Smooth muscle cell of the brain vasculature (primary cell): ENCODE measurements at places on chromosomes 4 and X.
A peak's percentile ranks its signal among the peaks of the same experiment; 100 is the strongest.

- no peak for DNase-seq
Observed at GRCh38 chrX:154309041-154309775, 13.6 kb downstream of the TKTL1 start.

DNA sequence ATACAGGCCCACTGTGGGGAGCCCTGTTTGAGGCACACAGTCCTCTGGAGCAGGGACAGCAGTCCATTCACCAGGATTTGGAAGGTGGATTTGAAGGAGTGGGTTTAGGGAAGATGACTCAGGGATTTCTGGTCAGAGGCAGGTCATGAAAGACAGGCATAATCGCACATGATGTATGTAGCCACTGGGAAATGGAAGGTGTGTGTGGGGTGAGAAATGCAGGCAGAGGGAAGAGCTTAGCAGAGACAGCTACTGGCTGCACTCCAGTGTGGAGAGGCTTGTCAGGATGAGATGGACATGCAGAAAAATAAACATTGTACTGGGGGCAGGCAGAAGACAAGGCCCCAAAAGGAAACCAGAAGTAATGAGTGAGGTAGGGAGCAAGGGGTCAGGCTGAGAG lies 85.2 kb upstream of the STS start:
- no peak for DNase-seq

DNA sequence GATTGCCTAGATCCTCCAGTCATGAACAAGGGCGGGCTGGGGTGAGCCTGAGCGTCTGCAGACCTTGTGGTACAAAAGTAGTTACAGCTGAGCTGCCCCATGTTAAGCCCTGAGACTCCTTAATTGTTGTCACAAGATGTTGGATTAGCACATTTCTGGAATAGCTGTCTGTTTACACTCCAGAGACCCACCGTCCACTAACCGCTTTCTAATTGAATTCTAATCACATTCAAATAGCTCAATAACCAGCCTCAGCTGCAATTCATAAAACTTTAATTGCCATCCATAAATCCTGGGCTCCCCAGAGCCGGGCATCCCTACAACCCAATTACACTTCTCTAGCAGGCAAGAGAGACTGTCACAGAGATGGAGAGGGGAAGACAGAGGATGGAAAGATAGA lies 1.6 kb upstream of the GSX2 start:
- no peak for DNase-seq

DNA sequence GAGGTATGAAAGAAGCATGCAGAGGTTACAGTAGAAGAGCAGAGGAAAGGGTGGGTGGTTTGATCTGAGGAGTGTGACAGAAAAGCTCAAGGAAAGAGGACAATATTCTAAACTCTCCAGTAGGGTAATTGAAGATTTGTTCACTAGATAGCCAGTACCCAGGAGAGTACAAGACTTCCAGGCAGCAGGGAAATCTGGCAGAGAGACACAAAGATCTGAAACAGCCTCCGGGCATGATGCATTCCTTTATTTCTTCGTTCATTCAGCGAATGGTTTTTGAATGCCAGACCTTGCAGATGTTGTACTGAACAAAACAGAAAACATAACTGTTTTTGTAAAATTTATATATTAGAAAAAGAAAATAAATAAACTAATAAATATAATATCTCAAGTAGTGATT lies 766.6 kb downstream of the FAT4 start:
- no peak for DNase-seq

DNA sequence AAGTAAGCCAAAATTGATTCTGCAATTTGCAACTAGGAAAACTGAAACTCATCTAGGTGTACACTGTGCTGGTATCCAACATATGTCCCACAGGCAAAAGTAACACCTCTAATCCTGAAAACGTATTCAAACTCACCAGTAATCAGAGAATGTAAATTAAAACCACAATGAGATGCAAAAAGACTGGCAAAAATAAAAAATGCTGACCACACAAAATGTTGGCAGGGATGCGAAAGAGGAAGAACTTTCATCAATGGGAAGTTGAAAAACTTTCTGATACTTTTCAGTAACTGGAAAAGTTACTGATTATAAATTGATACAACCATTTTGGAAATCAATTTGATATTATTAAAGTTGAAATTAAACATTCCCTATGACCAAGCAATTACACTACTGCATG lies 20.1 kb upstream of the CORIN start:
- DNase-seq, result no peak

DNA sequence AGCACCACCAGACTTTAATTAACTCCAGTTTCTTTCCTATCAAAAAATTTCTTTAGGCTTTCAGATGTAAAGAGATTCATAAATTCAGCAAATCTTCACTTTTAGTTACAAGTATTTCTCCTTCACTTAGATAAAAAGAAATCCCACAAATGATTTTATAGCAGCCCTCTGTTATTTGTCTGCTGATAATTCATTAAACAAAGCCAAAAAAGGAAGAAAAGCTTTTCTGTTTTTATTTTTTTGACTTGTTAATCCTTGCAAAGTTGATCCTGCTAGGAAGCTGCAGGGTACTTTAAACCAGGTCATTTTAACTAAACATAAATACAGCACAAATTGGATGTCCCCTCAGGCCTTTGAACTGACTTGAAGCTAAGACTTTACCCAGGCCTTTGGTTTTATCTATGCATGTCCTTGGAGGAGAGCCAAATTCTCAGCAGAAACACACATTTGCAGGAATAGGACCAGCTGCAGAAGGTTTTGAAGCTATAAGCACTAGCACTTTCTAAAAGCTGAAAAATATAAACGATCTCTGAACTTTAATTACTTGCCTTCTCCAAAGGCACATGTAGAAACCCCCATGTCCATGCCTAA lies 57.5 kb downstream of the PCDH18 start:
- peak; percentile 87 for DNase-seq

GRCh38 chrX:65463550-65463949 lies 71.0 kb downstream of the LAS1L start:
- no peak for DNase-seq

- no peak for DNase-seq
Observed at GRCh38 chrX:107465932-107466620, 16.6 kb downstream of the FRMPD3 start.

- DNase-seq, result no peak
Observed at GRCh38 chrX:8433109-8434062, 31.2 kb upstream of the VCX3B start.
